Stimulated activated CD8-positive, alpha-beta memory T cell treated with anti-CD3 and anti-CD28 coated beads, Interleukin-12 subunit alpha, Interleukin-12 subunit beta, amount 100 ng/mL, for 1 hour (primary cell): ENCODE measurements at places on chromosomes 3 and 15.

GRCh38 chr3:52798376-52798977, 3.9 kb downstream of the ITIH3 start:
- DNase-seq: no peak

DNA sequence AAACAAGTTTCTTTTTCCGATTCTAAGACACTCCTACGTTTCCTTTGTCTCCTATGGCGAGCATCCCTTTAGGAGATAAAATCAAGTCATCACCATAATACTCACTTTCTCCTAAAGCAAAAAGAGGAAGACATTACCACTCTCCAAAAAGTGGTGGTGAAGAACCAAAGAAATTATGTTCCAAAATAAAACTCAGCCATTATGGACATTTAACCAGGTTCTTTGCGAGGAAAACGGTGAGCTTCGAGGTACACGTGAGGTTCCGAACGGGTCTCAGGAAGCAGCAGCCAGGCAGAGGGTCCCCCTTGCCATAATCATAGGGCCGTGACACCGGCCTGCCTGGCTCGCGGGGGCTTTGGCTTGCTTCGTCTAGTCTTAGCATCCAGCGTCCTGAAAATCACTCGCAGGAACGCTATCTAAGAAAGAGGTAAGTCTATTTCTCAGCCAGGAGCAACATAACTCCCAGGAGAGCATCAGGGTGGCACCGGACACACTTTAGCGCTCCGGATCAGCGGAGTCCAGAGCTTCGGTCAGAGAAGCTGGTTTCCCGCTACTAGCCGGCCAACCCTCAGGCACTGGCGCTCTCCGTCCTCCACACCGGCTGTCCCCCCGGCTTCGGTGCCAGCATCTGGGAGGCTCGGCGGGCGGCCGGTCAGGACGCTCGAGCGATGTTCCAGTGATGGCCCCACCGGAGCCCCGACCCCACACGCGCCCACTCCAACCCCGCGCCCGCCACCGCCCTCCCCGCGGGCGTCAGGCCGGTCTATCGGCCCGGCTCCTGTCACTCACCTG, 581 bp downstream of the IP6K1 start:
- no peak for DNase-seq

DNA sequence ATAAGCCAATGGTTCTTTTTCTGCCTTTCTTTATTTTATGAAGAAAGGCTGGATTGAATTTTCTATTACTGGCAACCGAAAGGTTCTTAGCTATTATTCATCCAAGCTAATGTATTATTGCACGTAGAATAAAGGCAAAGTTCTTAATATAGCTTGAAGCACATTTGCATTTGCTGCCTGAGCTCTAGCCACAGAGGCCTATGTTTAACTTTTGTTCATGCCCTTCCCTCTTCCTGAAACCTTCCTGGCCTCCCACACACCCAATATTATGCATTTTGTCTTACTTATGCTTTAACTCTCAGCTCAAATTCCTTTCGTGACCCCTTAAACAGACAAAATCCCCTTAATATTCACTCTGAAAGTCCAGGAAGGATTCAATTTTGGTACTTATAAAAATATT, 71.0 kb upstream of the ZNF280D start:
- DNase-seq: no peak

DNA sequence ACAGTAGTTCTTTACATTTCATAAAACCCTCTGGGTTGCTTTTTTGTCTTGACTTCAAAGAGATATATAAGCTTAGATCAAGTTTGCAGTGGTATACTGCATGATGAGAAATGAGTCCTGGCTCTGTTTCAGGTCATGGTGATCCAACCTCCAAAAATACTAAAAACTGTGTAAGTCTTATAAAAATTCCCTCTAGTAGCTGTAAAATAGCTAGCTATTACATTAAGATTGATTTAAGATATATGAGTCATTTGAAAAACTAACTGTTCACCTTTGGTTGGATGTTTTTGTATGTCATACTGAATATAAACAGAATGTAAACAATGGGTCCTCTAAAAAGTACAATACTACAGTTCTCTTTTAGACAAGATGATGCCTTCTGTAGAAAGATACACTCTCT, 879.2 kb downstream of the ROBO1 start:
- no peak for DNase-seq

GRCh38 chr3:121436074-121436473, 109.7 kb downstream of the POLQ start:
- no peak for DNase-seq

- DNase-seq: no peak
These were observed 127.4 kb downstream of the TIGIT start for GRCh38 chr3:114421204-114421603.

DNA sequence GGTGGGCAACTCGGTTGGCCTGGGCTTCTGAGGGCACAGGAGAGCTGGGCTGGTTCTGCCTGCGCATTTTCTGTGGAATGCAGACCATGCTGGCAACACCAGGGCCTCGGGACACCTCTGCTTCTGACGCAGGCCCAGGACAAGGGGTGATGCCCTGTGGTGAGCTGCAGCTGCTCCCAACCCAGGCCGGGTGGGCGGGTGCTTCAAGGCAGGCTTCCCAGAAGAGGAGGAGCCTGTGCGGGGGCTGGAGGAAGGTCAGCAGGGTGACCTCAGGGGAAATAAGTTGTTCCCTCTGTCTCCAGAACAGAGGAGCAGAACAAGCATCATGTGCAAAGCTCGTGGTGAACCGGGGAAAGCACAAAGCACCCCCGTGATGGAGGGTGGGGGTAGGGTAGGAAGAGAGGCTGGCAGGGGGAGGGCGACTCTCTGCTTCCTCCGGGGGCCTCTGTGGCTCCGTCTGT, 11.0 kb upstream of the PLXNA1 start:
- DNase-seq: no peak

DNA sequence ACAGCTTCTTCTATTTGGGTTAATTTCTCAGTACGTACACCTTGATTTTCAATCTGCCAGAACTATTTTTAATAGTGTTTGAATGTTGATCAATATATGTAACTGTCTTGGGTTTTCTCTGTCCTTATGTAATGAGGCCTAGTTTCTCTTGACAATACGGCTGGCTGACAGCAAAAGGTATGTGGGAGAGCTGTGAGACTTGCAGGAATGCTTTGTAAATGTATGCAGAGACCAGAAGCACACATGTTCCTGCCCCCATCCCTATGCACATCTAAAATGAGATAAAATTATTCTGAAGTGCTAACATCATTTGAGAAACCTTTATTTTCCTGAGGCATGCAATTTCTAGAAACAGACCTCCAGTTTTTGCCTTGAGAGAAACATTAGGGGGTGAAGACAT, 593.8 kb upstream of the GBE1 start:
- DNase-seq: no peak

DNA sequence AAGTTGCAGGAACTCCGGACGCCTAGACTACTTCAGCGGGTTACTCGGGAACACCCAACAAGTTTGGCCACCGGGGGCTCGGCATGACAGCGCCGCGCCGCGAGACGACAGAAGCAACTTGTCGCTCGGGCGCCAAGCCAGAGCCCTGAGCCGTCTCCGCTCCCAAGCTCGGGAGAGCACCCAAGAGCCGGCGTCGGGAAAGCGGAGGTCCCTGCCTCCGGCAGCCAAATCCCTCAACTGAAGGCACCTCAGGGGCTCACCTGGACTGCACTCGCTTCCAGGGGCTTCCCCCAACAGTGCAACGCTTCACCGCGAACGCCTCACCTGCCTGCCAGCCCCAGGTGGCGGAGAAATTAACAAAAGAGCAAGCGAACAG, 640 bp downstream of the MB21D2 start:
- no peak for DNase-seq

DNA sequence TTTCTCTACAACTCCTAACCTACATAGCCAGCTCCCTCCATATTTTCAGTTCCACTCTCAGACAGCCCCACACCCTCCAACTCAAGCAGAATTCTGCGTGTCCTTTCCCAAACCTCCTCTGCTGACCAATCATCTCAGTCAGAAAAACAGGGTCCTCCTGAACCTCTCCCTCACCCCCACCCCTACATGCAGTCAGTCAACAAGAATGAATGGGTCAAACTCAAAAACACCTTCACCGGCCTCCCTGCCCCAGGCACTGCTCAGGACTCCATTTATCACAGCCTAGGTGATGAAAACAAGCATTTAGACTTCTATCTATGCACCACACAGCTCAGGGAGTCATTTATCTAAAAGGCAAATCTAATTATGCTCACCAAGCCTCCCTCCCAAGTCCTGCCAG, 32.4 kb downstream of the MYL3 start:
- DNase-seq: no peak

GRCh38 chr15:54559405-54560069, 581.3 kb downstream of the UNC13C start:
- DNase-seq: no peak

DNA sequence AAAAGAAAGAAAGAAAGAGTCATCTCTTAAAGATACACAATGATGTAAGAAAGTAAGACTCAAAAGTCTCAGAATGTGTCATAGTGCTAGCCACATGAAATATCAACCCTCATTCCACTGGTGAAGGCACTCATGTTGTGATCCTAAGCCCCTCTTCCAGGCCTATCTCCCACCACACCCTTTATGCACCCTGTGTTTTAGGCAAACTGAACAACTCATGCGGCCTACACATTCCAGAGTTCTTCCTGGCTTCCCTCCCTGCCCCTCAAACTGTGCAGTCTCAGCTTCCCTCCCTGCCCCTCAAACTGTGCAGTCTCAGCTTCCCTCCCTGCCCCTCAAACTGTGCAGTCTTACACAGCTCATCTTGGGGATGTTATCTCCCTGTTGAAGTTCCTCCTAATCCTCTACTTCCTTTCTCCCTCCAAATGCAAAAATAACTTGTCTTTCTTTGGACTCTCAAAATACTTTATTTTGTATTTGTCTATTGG, 69.0 kb upstream of the FNDC3B start:
- no peak for DNase-seq

DNA sequence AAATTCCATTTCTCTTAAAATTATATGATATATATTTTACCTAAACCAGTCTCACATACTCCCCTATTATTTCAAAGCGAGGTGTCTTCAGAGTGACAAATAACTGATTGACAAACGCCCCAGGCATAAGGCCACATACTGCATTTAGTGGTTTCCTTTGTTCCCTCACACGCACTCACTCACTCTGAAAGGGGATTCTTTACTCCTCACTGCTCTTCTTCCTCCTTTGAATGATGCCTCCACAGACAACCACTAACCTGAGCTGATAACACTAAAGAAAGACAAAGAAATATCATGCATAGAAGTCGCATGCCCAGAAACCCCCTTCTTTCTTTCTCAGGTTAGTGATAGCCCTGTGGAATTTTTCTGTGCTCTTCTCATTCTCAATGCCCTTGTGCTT, 24.1 kb upstream of the BBX start:
- DNase-seq: no peak

DNA sequence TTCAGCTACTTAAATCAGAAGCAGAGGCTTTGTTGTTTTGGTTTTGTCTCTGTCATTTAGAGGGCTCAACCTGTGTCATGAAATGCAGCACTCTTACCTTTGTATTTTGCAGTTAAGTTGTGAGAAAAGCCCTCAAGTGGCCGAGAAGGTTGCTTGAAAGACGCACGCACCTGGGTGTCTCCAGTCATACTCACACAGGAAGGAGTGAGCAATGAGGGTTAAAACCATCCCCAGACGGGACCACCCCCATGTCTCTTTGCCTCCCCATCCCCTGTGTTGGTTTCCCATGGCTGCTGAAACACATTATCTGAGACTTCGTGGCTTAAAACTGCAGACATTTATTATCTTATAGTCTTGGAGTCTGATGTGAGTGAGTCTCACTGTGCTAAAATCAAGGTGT, 376.1 kb upstream of the CFAP20DC start:
- peak; percentile 20 for DNase-seq

DNA sequence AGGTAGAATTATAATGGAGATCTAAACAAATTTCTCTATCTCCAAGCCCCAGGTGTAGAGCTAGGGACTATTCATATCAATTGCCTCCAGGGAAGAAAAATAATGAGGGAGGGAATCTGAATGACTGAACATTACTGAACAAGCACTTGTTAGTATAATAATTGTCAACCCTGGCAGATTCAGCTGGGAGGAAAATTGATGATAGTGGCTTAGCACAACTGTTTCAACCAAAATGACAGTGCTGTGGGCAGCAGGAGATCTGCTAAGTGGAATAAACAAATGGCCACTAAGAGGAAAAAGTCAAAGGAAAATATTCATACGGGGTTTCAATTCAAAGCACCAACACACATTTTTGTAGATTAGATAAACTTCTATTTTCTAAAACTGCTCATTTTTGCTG, 294.9 kb upstream of the ZNF385D start:
- DNase-seq: no peak

GRCh38 chr15:41577863-41578735, 19.1 kb downstream of the TYRO3 start:
- no peak for DNase-seq

GRCh38 chr3:132756108-132756650, 34.0 kb upstream of the NPHP3 start:
- DNase-seq: no peak

- DNase-seq: no peak
These were observed 13.7 kb upstream of the SEC22A start for GRCh38 chr3:123188058-123188457.

- DNase-seq: no peak
These were observed 56.0 kb downstream of the RPLP1 start for GRCh38 chr15:69508659-69509058.

DNA sequence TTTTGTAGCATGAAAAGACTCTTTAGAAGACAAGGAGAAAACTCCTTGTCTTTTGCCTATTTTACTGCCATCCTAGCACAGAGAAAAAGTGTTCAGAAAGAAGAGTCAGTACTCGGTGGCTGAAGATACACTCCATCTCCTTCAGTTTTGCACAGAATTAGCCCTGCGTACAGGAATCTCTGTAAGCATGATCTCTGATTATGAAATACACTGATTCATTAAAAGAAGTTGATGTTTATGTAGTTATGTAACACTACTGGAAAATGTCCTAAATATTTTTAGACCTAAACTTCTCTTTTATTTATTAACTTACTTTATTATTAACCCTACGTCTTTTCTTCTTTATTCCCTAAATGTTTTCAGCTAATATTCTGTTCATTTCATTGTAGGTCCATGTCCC, 138.4 kb downstream of the LEKR1 start:
- no peak for DNase-seq

GRCh38 chr3:176757429-176757828, 439.9 kb downstream of the TBL1XR1 start:
- no peak for DNase-seq

GRCh38 chr3:71708476-71709105, 16.6 kb downstream of the EIF4E3 start:
- no peak for DNase-seq

DNA sequence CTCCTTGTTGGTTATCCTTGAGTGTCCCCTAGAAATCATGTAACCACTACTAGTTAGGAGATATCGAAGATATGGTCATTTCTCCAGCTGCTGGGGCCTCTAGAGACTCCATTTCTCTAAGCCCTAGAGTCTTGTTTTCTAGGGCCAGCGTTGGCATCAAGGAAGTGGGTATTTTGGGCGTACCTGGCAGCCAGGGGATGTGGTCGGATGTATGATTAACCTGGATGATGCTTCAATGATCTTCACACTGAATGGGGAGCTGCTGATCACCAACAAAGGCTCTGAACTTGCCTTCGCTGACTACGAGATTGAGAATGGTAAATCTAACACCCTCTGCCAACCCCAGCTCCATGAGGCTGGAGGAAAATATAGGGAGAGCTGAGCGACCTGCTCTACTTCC, 325.5 kb downstream of the RYR3 start:
- no peak for DNase-seq
